ENCODE measurements at places on chromosomes 7 and 10.

- no peak for DNase-seq
These were observed 495.6 kb upstream of the KLF6 start for GRCh38 chr10:4280461-4281189.

DNA sequence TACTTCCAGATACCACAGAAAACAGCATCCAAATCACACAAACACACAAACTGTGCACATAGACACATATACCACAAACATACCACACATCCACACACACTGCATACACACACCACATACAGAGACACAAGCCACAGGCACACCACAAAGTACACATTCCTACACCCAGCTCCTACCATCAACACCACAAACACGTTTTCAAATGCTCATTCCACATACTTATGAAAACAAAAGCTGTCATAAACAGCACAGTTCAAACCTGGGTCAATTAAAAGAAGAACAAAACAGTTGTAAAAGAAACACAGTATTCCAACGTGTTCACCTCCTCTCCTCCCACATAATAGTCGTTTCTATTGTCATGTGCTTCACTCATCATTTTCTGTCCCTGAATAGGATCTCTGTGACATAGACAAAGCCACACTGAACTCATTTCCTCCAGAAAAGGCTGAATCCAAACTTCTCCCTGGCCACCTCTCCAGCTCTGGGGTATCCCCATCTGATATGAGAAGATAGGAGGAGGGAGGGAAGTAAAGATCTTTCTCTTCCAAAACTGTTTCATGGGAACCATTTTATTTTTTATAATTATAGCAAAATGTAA, 89.2 kb downstream of the CXCL12 start:
- DNase-seq: no peak

GRCh38 chr10:91555455-91555854, 77.4 kb downstream of the PPP1R3C start:
- no peak for DNase-seq

- DNase-seq: no peak
These were observed 1.7 kb upstream of the CCDC186 start for GRCh38 chr10:114175667-114176066.

DNA sequence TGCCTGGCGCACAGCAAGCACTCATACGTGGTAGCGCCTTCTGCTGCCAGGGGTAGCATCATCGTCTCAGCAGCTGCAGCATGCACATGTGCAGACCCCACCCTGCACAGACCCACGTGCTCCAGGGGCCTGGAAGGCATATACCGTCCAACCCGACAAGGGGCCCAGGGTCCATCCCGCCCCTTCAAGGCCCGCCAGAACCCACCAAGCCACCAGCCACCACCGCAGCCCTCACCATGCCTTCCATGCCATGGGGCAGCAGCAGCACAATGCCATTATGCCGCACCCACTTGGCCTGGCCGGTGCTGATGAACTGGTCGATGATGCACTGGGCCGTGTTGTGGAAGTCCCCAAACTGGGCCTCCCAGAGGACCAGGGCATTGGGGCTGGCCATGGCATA, 22.7 kb downstream of the OGDHL start:
- no peak for DNase-seq

- no peak for DNase-seq
These were observed 633.4 kb downstream of the PARD3 start for GRCh38 chr10:34181553-34182300.

DNA sequence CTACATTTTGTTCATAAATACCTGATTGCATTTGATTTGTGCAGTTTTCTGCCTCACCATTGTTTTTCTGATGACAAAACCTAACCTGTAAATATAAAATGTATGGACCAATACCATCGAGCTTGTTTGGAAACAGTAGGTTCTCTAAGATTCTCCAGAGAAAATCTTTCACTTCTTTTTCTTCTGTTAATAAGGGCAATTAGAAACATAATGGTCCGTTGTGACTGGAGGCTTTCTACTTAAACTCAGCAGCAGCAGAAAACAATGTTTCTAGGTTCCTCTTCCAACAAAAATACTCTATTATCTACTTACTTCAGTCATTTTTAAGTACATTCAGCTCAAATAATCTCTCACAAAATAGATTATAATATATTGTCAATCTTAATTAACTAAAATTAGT, 601.5 kb downstream of the PHTF2 start:
- DNase-seq: no peak

DNA sequence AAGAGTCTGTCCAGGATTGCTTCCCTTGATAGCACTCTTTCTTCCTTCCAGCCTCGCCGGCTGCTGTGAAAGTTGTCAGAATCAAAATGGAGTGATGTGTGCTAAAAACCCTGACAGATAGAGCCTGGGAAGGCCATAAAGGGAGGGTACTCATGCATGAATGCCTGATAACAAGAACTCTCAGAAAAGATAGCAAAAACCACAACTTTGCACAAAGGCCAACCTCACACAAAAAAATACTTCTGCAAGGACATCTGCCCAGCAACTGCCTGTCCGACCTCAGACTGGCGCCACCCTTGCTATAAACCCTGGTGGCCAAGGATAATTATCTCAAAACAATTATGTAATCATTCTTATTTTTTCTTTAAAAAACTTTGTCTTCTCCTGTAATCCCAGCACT, 133.2 kb upstream of the SVIL start:
- no peak for DNase-seq

DNA sequence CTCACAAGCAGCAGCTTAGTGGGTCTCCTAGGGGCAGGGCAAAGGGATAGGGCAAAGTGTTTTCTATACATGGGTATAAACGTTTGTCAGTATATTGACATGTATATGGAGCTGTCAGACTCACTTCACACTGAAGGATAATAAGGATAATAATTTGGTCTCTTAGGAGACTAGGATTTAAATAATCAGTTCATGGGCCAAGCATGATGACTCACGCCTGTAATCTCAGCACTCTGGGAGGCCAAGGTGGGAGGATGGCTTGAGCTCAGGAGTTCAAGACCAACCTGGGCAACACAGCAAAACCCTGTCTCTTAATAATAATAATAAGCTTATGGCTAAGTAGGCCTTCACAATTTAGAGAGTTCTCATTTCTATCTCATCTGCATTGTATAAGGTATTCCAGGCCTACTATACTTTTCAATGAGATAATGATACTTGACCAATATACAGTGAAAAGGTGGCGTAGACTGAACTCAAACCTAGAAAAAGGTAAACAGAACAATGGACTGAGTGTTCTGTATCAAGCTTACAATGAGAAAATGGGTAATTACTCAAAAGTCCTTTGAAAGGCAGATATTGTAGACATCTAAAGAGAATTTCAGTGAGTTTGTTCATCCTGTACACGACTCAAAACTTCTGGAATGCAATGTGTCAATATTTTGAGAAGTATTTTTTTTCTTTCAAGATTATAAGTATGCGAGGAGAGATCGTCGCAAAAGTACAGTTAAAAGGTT, 7.0 kb downstream of the GSAP start:
- DNase-seq: peak; percentile 88

- no peak for DNase-seq
These were observed 139.8 kb downstream of the CUBN start for GRCh38 chr10:16989826-16990293.

DNA sequence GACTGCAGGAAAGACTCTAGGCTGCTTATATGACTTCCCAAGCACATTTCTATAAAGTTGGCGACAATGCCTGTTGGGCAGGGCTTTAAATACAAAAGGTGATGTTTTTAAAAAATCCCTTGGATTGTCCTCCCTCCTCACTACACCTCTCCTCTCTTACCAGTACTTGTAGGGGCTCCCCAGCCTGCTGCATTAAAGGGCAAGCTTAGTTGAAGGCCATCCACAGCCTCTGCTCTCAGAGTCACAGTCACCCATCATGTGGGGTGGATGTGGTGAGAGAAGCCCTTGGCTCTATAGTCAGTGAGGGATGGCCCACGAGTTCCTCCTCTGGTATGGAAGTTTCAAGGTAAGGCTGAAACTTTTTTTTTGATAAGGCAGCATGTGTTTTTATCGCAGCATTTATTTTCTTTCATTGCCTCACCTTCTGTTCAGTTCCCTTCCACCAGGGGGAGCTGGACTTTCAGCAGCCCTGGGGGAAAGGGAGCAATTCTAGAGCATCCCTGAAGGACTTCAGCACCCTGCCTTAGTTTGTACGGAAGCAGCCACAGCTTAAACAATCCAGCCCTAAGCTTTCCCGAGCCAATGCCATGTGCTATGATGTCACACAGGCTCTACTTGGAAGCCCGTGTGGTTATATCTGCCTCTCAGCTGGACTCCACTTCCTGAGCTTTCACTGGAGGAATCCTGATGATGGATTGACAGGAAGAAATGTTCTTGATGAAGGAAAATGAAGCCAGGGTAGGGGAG, 131.9 kb downstream of the CALCR start:
- peak; percentile 25 for DNase-seq

DNA sequence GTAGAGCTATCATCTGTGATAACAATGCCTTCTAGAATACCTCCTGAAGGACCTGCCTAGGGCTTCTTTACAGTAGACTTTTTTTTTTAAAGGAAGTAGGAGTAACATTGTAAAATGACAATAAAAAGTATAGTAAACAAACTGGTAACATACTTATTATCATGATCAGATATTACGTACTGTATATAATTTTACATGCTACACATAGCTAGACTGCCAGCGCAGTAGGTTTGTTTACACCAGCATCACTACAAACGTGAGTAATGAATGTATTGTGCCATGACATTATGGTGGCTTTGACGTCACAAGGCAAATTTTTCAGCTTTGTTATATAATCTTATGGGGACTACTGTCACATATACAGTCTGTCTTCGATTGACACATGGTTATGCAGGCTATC, 15.4 kb upstream of the ZRANB1 start:
- DNase-seq: no peak

DNA sequence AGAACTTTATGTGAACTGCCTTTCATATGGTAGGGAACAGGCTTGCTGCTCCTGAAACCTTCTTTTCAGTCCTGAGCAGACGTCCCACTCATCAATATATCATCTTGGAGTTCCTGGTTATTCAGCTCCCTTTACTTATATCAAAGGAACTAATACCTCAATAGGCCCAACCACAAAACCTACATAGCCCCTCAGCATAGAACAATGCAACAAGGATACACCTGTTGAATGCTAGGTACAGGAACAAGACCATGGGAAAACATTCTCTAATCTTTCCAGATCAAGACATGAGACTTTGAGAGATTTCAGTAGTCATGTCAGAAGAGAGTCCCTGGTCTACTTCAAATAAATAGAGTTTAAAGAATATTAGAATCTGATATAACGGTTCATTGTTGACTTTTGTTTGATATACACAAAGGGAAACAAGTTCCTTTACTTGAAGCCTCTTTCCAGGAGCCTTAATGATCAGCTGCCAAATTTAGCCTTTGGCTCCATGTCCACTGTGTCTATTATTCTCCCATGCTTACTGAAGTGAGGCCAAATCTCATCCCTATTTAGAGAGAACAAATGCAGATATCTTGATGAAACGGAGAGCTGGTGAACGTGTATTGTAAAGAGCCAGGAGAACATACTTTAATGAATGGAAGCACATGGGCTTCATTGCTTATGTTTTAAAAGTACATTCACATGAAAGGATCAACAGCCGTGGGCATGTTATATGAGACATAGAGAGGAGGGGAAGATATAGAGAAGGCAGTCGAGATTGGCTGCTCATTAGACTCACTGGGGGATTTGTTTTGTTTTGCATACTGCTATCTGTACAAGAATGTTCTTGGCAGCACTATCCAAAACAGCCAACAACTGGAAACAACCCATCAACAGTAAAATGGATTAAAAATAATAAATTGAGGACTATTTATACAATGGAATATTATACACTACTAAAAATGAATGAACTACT, 9.5 kb downstream of the RHOBTB1 start:
- no peak for DNase-seq

DNA sequence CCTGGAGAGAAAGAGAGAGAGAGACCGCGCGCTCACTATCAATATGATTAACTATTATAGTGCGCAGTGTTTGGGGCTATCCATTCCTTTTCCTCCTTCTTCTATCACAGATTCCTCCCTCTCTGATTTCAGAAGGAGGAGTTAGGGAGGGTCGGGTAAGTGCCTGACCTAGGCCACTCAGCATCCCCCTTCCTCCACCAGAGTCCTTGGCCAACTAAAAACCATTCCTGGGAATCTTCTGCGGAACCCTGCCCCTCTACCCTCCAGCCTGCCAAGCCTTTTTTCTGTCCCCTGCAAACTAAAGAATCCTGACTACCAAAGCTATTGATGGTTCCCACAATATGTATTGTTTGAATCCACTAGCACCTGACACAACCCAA, 256.2 kb upstream of the NFE2L3 start:
- DNase-seq: no peak

DNA sequence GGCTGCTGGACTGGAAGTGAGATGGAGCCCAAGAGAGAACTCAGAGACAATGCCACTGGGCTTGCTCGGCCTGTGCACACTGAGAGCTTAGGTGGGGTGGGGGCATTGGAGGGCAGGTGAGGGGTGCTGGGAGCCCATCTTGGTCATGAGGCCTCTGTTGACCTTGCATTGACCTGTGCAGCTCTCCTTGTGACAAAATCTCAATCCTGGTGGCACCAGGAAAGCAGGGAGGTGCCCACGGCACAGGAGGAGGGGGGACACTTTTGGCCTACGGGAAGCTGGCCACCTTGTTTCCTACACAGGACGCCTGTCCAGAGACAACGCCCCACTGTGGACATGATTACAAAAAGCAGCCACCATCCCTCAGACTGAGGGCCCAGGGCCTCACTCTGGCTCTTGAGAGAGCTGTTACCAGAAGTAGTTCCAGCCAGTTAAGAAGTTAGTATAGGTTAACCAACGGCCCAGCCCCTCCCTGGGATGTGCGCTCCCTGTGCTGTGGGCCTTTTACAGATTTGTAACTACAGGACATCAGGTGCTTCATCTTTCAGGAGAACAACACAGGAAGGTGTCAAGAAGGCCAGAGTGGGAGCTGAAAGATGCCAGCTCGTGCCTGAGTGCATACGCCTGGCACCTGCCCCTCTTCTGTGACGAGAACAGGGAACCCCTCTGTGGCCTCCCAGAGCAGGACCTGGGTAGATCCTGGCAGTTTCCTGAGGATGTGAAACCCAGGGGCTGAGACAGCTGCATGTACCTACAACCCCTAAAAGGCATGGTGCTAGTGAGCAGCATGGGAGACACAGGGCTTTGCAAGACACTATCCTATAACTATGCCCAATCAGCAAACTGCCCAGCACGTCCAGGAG, 10.3 kb downstream of the PKD1L1 start:
- no peak for DNase-seq

- DNase-seq: no peak
These were observed 26.5 kb downstream of the HDAC9 start for GRCh38 chr7:18521945-18522566.

DNA sequence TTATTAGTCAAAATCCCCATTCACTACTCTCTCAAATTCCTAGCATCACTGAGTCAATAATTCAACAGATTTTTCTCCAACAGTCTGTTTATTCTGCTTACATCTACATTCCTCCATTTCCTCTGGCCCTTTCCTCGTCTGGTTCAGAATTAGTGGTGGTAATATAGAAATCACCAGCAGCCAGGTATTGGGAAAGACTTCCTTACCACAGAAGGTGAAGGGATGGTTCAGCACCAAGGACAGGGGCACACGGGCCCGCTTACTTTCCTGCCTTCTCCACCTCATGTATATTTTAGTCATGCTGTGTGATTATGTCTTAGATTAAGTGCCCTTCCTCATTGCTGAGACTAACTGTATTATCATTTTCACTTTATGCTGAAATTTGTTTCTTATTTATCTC, 70.4 kb upstream of the APBB1IP start:
- DNase-seq: peak; percentile 24
